ENCODE measurements at places on chromosomes 13 and 19.

DNA sequence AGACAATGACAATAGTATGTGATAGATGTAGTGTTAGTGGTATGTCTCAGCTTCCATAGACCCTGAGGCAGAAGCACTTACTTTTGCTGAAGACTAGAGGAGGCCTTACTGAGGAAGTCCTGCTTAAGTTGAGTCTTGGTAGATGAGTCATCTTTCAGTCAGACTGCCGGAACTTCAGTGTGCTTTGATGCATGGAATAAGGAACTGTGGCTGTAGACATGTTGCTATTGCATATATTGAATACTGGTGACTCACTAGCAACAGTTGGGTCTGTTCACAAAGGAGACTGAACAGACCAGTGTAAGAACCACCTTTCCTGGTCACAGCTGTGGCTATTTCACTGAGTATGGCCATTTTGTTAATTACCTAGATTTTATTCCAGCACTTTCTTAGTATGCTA, 1000.6 kb downstream of the OLFM4 start:
- DNase-seq, result no peak

GRCh38 chr13:87676254-87677042, 5.3 kb downstream of the SLITRK5 start:
- DNase-seq, result no peak

DNA sequence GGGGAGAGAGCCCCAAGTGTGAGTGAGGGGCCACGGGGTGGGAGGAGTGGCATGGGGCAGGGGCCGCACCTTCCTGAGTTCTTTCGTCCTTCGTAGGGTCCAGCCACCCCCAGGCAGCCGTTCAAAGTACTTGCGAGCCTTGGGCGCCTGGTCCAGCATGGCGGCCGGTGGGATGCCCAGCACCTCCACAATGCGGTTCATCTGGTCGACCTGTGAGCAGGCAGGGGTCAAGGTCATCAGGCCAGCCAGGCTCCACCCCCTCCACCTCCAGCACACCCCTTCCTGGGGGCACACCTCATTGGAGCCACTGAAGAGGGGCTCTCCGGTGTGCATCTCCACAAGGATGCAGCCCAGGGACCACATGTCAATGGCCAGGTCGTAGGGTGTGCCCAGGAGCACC, 6.7 kb downstream of the DYRK1B start:
- no peak for DNase-seq

- DNase-seq, result no peak
These were observed 62.8 kb upstream of the DOCK9 start for GRCh38 chr13:99040536-99041131.

GRCh38 chr19:36436531-36436930, 18.1 kb upstream of the ZFP82 start:
- no peak for DNase-seq

DNA sequence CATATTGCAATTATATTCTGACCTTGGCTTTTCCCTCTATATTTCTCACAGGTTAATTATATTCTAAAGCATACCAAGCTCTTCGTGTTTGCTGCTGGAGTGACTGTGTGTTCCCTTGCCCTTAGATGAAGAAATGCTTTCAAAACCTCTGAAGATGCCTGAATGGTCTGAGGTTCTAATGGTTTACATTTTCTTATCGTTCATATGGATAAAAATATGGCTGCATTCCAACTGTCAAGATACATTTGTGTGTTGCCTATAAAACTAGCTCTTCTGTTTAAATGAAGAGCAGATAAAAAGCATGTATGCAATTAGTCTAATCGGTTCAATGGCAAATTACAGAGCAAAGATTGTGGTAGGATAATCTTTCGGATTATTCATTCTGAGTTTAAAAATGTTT, 68.4 kb upstream of the ANKRD10 start:
- no peak for DNase-seq

- DNase-seq, result no peak
These were observed at the start of gene CYP4F3 for GRCh38 chr19:15640294-15640903. TSS of gene CYP4F3 (plus strand) at chr19:15640897. CDS start at chr19:15641416, 519 bp downstream.

GRCh38 chr19:45440873-45441654, 17.3 kb upstream of the ERCC1 start:
- no peak for DNase-seq

- no peak for DNase-seq
These were observed 394.3 kb upstream of the HTR2A start for GRCh38 chr13:47291107-47291656.

DNA sequence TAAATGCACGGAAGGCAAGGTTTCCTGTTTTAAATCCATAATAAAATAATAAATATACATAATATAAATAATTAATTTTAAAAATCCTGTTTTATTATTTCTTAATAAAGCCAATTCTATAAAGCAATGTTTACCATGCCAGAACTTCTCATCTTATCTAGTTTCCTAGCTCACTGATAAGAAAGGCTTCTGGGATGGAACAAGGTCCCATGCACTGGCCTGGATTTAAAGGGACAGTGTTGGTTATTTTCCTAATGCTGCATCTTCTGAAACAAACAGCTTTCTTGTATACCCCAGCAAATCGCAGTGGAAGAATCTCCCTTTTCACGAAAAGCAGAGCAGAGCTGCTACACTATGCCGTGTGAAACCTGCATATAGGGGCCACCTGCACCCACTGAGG, 68.8 kb downstream of the LNX2 start:
- no peak for DNase-seq

- no peak for DNase-seq
These were observed 222.1 kb downstream of the DNAJC15 start for GRCh38 chr13:43245374-43245964.

DNA sequence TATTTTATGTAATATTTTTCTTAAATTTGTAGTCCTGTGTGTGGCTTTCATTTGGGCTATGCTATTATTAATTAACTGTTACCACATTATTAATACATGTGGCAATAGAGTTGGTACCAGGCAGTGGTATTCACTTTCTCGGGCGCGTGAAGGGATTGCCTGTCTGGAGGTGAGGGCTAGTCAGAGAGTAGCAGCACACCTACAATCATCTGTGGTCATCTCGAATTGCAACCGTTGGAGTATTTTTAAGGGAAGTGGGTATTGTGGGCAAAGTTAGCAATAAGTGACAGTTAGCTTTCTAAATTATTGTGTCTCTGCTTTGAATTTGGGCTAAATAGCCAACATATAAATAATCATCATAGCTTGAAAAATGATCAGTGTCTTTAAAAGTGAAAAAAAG, 20.0 kb upstream of the GPR18 start:
- DNase-seq, result no peak

GRCh38 chr13:43357564-43357963, 334.2 kb downstream of the DNAJC15 start:
- DNase-seq, result no peak

DNA sequence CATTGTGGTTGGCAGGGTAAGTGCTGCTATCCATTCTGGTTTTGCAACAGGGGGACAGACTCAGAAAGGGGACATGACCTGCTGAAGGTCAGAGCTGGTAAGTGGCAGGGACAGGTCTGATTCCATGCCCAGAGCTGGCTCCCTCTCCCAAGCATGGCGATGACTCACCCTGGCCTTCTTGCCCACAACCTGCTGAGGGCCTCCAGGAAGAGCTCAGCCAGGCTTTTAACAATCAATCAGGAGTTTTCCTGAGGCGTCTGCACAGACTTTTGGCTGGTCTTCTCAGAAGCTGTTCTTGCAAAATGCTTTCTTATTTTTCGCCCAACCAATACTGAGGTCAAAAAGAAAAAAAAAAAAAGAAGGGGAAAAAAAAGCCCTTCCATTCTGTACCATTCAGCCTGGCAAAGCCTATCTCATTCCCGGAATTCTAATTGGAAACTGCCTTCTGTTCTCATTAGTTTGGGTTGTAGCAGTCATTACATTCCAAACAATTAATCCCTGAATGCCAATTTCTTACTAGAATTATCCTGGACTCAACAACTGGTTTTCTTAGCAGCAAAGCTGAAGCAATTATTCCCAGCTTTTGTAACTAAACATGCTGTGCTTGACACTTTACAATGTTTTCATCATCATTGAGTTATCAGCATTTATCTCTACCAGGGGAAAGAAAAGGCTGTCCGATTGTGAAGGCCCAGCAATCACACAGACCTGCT, 17.7 kb downstream of the SIAH3 start:
- DNase-seq, result no peak

GRCh38 chr19:35211545-35212230, 16.9 kb downstream of the FAM187B start:
- no peak for DNase-seq

- DNase-seq, result no peak
These were observed 57.7 kb upstream of the LDLR start for GRCh38 chr19:11031421-11032070.

- no peak for DNase-seq
These were observed 35.7 kb upstream of the TPM4 start for GRCh38 chr19:16040642-16041041.

DNA sequence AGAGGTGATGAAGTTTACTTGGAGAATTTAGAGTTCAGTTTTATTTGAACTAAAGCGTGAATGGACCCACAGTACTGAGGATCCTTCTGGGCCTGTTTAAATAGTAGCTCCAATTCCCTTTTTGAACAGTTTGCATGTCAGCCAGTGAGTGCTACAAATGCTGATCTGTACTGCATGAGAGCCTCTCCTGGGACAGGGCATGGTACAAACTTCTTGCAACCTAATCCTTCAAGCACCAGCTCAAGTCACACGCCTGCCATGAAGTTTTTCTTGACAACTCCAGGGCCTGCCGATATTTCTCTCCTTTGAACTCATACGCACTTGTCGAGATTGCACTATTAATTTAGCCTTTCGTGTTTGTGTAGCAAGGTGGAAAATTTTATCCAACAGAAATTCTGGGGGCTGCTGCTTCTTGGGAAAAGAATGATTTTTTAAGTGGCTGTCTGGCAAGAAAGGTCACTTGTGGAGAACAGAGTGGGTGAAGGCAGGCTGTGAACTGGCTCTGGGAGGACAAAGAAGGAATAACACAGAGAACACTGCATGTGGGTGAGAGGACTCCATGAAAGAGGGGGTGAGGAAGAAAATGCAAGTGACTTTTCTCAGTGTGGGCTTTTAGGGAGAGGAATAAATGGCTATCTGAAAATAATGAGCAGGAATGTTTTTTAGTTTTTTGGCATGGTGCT, 192.5 kb downstream of the NDFIP2 start:
- no peak for DNase-seq

DNA sequence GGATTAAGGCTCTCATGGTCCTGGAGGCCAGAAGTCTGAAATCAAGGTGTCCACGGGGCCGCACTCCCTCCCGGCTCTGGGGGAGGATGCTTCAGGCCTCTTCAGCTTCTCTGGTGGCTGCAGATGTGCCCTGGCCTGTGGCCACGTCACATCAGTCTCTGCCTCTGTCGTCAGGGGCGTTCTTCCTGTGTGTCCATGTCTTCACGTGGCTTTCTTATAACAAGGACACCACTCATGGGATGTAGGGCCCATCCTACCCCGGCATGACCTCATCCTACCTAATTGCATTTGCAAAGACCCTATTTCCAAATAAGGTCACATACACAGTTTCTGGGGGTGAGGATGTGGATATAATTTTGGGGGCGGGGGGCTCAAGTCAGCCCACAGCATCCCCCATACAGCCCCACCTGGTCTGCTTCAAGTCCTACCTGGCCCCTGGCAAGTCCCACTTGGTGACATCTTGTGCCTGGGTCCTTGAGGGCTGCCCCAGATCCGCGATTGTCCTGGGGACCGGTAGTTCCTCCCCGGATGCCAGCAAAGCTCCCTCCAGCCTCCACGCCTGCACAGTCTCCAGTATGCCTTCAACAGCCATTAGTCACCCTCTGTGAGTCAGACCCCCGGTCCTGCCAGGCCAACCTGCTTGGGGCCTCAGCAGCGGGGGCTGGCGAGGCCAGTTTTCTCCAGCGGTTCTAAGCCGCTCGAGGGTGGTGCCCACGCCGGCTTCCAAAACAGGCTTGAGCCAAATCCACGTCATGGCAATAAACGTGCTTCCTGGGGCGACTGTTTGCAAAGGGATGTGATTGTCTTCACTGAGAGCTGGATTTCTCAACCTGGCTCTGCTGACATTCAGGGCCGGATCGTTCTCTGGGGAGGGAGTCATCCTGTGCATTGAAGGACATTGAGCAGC, 32.2 kb downstream of the MYO9B start:
- DNase-seq, result no peak

DNA sequence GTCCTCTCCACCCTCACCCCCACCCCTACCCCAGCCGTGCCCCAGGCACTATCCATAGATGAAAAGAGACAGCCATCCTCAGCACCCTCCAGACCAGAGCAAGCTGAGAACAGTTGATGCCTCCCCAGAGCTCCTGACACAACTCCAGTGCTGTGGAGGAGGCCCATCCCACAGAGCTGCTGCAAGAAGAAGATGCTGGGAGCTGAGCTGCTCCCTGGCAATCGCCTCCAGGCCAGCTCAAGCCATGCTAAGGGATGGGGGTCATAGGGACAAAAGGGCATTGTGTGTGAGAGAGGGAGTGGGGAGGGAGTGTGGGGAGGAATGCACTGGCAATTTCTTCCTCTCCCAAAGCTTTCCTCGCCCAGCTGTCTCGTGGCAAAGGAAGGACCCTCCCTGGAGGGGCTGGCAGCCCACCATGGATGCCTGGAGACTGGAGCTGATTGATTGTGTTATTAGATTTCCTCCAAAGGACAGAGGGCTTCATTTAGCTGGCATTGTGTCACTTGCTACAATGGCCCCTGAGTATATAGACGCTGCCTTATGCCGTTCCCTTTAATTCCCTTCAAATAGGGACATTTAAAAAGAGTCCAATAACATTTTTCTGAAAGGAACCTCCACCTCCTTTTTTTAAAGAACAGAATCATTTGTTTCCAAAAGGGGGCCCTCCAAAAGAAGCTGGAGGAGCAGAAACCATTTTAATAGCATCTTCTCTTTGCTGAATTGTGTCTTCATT, 476.4 kb downstream of the FOXO1 start:
- DNase-seq, result no peak

GRCh38 chr13:44819772-44820171, 169.5 kb downstream of the NUFIP1 start:
- DNase-seq, result no peak

DNA sequence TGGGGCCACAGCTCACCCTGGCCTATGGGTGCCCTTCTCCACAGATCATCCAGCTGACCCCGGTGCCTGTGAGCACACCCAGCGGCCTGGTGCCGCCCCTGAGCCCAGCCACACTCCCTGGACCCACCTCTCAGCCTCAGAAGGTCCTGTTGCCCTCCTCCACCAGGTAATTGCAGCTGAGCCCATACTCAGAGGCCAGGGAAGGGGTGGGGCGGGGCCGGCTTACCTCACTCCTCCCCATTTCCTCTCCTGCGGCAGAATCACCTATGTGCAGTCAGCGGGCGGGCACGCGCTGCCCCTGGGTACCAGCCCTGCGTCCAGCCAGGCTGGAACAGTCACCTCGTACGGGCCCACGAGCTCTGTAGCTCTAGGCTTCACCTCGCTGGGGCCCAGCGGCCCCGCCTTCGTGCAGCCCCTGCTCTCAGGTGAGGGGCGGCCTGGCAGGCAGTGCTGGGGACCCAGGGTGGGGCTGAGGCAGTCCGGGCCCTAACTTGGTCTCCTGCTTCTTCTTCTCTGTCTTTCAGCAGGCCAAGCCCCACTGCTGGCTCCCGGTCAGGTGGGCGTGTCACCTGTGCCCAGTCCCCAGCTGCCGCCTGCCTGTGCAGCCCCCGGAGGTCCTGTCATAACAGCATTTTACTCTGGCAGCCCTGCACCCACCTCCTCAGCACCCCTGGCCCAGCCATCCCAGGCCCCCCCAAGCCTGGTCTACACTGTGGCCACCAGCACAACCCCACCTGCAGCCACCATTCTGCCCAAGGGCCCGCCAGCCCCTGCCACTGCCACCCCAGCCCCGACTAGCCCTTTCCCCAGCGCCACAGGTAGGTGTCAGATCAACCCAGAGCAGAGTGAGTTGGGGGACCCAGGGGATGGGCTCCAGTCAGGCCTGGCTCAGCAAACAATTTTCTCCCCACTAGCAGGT, 9.6 kb upstream of the PRR19 start:
- no peak for DNase-seq

- no peak for DNase-seq
These were observed 1.8 kb downstream of the CRLF1 start for GRCh38 chr19:18604820-18605159.
